Nucleus accumbens (tissue), 56 donors: ENCODE measurements at places on chromosomes 6 and 20.

DNA sequence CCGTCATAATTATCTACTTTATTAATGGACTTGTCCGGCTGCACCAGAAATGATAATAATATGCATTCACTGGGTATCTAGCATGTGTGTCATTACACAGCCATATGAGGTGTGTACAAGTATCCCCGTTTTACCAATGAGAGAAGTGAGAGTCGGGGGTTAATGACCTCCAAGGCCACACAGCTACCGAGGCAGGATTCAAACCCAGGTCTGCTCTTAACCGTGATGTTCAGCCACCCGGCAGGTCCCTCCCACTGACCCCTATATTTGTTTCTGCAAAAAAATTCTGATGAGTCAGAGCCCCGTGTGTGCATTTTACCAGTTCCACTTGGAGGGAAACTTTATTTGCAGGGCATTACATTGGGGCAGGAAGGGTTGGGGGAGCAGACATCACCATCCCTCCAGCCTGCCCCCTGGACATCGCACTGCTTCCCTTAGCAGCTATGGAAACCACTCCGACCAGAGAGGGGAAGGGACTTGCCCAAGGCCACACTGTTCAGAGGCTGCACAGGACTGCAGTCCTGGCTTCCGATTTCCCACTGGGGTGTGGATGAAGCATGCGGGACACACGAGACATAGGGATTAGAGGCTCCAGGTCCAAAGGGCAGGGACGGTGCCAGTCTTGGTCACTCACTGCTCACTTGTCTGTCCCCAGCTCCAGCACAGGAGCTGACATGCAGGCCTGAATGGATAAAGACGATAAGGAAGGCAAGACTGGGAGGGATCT lies 10.1 kb upstream of the SRC start:
- no peak for DNase-seq

DNA sequence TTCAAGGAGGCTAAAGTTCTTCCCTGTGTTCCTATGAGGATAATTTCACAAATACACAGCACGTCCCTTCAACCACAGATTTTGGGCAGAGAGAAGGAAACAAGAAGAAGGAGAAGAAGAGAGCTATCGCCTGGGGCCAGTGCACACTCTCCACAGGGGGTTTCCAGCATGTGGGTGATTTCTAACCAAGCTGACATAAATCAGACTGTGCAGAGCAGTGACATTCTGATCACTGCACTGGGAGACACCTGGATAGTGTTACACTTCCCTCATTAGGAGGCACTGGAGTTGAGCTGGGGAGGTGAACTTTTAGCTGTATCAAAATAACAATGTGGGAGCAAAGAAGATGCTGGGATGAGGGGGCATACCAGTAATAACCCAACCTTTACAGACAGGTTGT lies 71.8 kb upstream of the CENPW start:
- no peak for DNase-seq

- no peak for DNase-seq
These were observed 211.6 kb upstream of the MARCKS start for GRCh38 chr6:113645576-113645970.

- DNase-seq: no peak
These were observed 519.4 kb downstream of the CDKAL1 start for GRCh38 chr6:21053612-21054011.

DNA sequence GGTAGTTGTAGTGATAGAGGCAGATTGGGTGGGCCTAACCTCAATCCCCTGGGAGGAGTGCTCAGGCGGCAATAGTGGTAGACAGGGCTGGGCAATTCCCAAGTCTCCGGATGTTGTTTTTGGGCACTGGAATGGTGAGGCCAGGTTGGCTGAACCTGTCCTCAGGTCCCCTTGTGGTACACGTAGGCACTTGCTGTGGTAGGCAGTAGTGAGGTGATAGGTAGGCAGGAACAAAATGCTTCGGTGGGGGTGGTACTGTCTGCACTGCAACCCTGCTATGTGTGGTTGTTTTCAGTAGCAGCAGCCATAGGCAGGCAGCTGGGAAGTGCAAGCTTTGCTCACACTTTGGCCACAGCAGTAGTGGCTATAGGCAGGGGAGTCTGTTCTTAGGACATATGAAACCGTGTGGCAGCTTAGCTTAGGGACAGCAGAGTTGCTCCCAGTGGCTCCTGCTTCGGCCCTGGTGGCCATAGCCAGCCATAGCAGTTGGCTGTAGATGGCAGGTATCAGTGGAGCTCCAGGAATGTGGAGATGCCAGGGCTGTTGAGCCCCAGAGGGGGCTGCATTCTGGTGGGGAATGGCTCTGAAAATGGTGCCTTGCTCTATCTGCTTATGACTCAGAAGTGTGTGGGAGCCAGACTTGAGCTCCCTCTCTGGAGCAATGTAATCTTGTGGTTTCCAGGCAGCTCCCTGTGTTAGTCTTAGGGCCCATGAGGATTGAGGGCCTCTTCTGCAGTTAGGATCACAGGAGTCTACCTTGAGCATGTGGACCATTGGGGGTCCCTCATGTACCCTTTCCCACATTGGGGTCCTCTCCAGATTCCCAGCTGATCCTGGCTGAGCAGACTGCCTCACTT lies 241.8 kb upstream of the BMP2 start:
- DNase-seq: no peak

GRCh38 chr20:15708984-15709598 lies 864.2 kb downstream of the KIF16B start:
- DNase-seq: peak; percentile 1

GRCh38 chr6:44869321-44869897 lies 458.7 kb upstream of the RUNX2 start:
- DNase-seq: no peak

DNA sequence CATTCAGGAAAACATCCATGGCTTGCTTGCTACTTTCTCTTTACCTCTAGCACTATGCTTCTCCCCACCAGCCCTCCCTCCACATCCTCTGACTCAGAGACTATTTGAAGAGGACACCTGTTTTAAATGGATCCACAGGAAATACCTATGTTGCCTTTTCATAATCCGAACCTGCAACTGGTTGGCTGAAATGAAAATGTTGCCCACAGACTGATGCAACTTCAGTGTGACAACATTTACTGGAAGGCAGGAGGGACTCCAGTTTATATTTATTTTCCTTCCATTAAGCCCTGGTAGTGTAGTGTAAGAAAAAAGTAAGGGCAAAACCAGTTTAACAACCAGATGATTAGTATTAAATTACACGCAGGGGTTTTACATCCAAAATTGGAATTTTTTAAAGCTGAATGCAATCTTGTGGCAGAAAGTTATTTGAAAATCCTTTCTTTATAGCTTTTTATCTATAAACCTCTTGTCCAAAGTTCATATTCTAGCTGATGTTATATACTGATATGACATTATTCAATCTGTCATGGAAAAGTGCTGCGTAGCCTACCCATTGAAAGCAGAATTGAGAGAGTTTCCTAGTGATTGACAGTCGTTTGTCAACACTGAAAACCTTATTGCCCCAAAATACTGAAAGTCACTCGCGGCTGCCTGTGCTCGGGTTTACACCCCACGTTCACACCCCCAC lies 881 bp upstream of the AIG1 start:
- no peak for DNase-seq

GRCh38 chr6:37537548-37537947 lies 37.9 kb upstream of the CCDC167 start:
- DNase-seq: no peak

- DNase-seq: no peak
These were observed 141.9 kb upstream of the GJE1 start for GRCh38 chr6:141990840-141991239.

DNA sequence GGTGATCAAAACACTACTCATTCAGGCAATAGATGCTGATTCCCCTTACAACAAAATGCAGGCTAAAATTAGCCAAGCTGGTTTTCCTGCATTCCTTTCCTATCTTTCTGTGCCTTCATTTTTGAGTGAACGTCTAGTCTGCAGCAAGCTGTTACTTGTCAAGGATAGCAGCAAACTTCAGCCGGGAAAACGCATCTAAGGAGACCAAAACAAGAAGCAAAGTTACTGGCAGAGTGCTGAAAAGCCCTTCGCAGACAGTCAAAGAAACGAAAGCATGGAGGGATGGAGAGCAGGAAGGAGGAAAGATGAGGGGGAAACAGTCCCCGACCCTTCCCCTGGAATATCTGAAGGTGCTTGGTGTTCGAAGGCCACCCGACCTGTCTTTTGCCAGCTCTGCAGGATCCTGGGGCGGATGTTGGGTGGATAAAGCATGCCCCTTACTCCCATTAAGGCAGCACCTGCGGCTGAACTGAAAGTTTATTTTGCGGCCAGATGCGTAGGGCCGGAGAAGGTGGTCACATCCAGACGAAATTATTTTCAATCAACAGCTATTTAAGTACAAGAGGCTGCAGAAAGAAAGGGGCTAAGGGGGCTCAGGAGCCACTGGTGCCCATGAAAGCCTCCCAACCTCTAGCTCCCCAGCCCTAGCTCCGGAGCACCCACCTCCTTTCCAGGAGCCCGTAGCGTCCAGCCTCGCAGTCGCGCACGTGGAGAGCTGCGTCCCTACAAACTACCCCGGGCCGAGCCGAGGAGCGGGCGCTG lies 538 bp downstream of the FERMT1 start:
- no peak for DNase-seq

DNA sequence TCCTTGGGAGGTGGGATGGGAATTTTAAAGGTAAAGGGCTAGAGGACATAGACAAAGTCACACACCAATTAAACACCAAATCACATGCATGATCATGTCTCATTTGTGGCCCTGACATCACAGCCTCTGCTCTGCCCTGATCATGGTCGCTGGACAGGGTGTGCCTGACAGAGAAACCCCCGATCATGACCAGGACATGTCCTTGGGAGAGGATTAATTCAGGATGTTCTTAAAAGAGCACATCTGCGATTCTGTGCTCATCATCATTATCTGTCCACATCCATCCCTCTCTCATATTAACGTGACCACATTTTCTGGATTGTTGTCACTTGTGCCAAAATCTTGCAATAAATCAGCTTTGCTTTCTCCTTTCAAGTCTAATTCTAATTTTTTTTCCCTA lies 7.7 kb upstream of the PBOV1 start:
- DNase-seq: no peak

DNA sequence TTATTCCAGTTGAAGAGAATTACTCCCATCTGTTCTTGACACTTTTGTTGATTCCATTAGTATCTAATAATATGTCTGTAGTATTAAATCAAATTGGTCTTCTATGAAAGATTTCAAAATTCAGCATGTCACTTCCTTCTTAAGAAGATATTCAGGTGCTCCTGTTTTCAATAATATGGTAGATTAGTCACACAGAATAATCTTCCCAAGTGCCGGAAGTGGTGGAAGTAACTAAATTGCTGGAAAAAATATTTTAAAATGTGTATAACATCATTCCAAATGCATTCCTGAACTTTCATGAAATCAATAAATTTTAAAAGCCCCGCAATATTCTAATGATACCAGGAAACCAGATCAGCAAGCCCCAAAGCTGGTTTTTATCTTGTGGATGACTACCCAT lies 281.3 kb downstream of the EPM2A start:
- no peak for DNase-seq

DNA sequence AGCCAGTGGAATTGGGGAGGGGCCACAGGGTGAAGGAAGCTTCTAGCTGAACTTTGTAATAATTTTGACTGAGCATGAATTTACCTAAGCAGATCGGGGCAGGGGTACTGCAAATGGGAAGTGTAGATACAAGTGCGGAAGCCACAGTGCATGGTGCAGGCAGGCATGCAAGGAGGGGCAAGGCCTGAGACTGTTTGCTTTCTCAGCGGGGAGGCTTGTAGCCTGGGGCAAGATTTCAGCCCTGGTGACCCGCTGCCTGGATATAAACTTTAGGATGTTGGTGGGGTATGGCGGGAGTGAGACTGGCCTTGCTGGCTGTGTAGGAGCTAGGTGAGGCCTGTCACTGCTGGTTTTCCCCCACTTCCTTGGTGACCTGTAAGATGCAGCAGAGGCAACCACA lies 266.4 kb upstream of the PREP start:
- no peak for DNase-seq

DNA sequence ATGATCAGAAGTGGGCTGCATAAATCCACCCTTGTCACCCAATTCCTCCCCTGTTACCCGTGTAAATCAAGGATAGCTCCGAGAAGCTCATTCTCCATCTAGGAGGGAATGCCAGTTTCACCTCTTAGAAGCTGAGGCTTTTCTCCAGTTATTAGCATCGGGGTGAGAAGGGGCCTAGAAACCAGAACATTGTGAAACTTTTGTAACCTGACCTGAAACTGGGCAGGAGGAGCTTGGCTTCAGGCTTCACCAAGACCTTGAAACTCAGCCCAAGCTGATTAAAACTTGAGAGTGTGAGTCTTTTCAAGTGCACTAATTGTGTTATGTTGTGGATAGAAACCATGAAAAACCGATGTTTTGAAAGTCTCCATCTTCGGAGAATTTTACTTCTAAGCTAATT lies 103.1 kb downstream of the BMP2 start:
- DNase-seq: no peak

DNA sequence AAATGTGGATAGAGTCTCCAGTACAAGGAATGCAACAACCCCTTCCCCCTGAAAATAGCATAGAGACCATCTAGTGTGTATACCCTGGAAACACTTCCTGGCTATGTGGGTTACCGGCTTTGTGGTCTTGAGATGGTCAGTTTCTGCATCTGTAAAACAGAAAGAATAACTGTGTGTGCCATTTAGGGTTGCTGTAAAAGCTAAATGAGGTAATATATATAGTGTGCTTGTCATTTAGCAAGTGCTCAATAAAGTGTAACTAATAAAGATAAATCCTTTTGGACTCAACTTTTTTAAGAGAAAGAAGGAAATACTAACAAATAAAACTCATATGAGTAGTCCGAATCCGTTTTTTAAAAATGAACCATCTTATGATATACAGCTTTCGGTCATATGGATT lies 109.1 kb downstream of the SOBP start:
- no peak for DNase-seq

DNA sequence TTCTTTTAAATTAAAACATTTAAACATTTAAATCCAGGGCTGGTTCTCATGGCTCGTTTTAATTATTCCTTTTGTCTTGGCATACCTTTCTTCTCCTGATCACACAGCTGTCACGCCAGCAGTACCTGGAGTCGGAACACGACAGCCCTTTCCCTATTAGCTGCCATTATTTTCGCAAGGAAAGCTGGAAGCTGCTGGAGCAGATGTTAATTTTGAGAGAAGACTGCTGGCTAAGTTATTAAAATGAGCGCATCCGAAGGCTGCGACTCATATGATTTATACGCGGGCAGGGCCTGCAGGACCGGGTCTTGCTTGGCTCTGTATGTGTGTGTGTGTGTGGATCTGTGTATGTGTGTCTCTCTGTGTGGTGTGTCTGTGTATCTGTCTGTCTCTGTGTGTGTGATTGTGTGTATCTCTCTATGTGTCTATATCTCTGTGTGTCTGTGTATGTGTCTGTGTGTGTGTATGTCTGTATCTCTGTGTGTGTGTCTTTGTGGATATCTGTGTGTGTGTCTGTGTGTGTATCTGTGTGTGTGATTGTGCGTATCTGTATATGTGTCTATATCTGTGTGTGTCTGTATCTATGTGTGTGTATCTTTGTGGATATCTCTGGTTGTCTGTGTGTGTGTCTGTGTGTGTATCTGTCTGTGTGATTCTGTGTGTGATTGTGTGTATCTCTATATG lies 191.5 kb downstream of the CDH4 start:
- no peak for DNase-seq

GRCh38 chr6:23413327-23414050 lies 712.5 kb upstream of the NRSN1 start:
- no peak for DNase-seq
